ENCODE measurements at places on chromosomes 5 and 9.

GRCh38 chr5:174575043-174575442 lies 149.3 kb upstream of the MSX2 start:
- no peak for DNase-seq

DNA sequence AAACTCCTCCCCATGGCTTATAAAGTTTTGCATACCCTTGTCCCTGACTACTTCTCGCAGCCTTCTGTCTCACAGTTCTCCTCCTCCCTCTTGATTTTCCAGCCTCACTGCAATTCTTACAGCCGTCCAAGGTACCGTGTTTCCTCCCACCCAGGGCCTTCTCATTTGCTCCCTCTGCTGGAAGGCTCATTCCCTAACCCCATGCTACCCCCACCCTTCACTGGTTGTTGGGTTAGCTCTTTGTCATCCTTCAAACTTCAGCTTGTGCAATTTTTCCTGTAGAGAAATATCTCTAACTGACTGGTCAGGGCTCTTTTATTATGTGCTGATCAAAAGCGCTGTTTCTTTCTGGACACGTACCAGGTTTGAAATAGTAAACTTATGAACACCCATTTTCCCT lies 329.2 kb downstream of the EBF1 start:
- DNase-seq = no peak

DNA sequence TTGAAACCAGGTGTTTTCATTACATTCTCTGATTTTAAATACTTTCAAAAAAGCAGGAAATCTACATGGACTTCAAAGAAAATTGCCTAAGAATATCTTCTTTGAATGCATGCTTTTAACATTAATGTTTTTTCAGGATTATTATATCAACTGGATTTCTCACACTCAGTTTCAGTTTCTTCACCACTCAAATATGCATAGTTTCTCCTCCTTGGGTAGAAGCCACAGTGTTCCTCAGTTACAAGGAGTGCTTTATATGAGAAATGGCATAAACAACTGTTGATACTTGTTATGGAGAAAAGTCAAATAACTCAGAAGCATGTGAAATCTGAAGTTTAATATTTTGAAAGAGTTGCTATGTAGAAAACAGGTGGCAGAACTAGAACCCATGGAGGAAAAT lies 196.9 kb downstream of the DMRTA1 start:
- DNase-seq = no peak

- no peak for DNase-seq
Measured at GRCh38 chr5:15690611-15691010, 190.6 kb downstream of the FBXL7 start.

GRCh38 chr5:67065237-67065636 lies 131.4 kb downstream of the CD180 start:
- no peak for DNase-seq

- no peak for DNase-seq
Measured at GRCh38 chr5:80250801-80251200, 5.0 kb downstream of the SERINC5 start.

- no peak for DNase-seq
Measured at GRCh38 chr5:139862313-139862712, 66.7 kb downstream of the PSD2 start.

- no peak for DNase-seq
Measured at GRCh38 chr5:154473581-154474283, 4.3 kb downstream of the HAND1 start.

DNA sequence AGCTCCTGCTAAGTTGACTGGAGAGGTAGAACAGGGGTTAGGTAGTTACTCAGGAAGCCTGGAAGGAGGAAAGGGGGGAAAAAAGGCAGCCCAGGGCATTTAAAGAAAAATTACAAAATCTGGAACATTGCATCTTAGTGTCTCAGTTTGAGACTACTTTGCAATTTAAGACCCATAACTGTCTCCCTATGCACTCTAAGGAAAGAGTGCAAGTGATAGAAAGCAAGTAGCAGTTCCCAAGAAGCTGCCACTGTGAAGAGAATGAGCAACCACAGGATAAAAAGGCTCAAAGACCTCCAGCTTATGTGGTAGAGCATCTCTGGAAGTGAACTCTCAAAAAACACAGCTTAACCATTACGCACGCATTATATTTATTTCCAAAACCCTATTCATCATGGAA lies 141.8 kb downstream of the SLCO4C1 start:
- no peak for DNase-seq

GRCh38 chr9:113507256-113507655 lies 43.7 kb downstream of the RGS3 start:
- no peak for DNase-seq

All from stimulated activated CD4-positive, alpha-beta T cell treated with anti-CD3 and anti-CD28 coated beads, TNF-alpha, amount 100 ng/mL, for 24 hours (primary cell).